ENCODE measurements at places on chromosomes 13 and 19.

DNA sequence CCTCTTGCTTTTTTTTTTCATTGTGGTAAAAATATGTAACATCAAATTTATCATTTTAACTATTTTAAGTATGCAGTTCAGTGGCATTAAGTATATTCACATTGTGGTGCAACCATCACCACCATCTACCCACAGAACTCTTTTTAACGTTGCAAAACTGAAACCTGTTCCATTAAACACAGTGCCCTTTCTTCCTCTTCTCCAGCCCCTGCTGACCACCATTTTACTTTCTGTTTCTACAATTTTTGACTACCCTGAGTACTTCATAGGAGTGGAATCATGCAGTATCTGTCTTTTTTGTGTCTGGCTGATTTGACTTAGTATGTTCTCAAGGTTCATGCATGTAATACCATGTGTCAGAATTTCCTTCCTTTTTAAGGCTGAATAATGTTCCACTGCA is 153.1 kb downstream of the FGF9 start:
- no peak for DNase-seq

DNA sequence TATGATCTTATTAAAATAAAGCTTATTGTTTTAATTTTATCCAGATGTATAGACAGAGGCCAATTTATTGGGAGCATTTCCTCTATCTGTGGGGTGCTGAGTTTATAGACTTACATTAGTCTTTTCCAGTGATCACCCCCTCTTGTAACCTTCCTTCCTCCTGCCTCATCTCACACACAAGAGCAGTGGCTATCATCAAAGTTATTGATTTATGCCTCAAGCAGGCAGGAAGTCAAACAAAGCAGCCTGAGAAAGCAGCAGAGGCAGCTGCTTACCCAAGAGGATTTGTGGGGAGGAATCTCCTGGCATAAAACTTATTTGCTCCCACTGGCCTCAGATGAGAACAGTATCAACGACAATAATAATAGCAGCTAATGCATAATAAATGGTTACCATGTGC is 26.3 kb upstream of the DCLK1 start:
- no peak for DNase-seq

DNA sequence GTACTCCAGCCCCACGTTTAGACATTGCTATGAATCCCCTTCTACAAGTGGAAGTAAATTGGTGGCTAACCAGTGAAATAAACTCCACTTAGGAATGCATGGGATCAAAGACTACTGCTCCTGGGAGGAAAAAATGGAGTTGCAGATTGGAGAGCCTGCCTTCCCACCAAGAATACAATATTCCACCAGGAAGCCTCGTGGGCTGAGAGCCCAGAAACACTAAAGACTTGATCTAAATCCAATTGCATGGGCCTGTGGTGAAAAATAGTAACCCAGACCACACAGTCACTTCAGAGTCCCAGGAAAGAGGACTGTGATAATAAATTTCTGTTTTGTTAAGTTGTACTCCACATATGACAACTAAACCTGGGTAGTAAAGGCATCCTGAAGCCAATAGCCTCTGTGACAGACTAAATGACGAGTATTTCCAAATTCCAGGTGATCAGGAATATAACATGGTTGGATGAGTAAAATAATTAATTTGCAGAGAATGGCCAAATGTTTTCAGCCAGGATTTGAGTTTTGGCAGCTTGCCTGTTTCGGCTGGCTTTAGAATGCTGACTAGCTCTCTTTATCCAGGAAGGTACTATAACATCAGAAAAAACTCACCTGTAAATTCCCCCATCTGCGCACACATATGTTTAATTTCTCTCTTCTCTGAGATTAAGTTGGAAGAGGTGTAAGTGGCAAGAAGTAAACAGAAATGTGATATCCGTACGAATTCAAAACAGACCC is 480.3 kb downstream of the LIG4 start:
- no peak for DNase-seq

DNA sequence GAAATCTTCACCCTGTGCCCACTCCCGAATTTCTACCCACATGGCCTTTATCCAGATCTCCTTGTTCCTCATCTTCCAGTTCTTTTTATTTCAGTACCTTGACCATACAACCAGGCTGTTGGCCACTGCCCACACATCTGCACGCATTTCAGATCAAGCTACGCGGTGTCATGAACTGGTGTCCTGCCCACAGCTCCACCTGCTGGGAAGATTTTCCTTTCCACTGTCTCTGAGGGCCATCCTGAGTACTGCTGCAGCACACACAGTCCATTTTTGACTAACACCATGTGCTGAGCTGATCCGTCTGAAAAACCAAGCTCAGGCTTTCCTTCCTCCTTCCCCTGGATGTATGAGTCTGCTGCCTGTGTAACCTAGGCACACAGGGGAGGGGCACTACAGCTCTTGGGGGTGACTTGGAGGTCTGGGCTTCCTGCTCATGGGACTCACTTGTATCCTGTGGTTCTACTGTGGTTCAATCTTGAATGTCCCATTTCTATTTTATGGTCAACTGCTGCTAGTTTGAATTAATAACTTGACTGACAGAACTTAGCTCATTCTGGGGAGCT is 71.9 kb downstream of the WASF3 start:
- DNase-seq, result no peak

- no peak for DNase-seq
These were observed 12.0 kb downstream of the ACTL9 start for GRCh38 chr19:8686549-8686948.

DNA sequence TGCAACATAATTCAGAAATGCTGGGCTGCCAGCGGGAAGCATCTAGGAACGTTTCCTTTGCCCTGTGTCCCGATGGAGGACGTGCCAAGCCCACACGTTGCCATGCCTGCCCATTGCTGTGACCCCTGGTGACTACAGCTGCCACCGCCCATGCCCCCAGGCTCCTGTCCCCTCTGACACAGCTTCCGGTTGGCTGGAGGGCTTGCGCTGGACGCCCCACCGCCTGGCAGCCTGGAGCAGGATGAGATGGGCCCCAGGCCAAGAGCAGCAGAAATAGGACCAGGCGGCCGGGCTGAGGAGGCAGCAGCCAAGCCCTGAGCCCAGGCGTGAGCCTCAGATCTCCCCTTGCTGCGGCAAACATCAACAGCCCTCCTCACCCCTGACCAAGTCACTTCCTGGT is 125.9 kb downstream of the COL4A2 start:
- no peak for DNase-seq

DNA sequence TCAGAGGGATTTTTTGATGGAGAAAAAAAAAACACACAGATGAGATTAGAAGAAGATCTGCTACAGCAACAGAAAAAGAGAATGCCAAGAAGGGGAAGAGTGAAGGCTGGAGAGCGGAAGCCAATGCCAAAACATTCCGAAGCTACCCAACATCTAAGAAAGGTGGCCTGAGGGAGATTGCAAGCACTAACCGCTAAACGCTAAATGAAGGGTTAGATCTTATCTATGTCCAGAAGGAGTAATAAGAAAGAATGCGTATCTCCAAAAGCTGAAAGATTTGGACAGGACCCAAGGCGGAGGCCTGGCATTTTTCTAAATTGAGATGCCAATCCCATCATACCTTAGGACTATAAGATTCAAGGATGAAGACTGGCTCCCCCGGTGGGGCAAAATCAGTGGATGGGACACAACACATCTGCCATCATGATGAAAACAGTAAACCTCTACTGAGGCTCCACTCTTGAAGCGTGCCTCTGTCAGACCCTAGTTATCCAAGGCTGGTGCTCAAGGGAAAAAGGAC is 15.6 kb upstream of the HMGB1 start:
- no peak for DNase-seq

- DNase-seq, result no peak
These were observed 520.8 kb upstream of the MIR17HG start for GRCh38 chr13:90826688-90827087.

DNA sequence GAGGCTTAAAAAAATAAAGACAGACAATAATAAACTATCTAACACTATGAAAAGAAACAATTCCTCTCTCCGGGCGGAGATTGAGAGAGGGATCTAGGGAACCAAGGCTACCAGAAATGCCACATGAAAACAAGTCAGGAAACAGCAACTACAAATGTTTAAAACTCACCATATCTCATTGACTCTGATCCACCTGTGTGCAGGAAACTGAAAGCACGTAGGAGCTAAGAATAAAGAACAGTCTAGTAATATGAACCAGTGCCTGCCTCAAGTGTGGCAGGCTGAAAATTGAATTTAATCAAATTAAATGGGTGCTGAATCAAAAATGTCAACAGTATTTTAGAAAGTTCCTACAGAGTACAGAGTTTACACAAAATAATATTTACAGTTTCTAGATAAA is 1701.0 kb downstream of the SLITRK5 start:
- DNase-seq, result no peak

DNA sequence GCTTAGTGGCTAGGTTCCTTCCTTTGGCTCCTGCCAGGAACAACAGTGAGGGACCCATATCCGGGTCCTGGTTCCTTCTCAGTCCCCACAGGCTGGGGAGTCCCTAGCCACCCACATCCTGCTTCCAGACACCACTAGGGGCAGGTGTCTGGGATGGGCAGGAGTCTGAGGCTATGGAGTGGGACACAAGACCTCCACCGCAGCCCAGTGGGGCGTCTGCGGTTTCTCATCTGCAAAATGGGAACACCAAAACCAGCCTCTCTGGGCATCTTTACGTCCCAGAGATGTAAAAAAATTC is 879 bp upstream of the FCGBP start:
- DNase-seq, result no peak

GRCh38 chr13:66661336-66661735 is 568.8 kb downstream of the PCDH9 start:
- no peak for DNase-seq

- DNase-seq, result no peak
These were observed 440.9 kb upstream of the KLF12 start for GRCh38 chr13:74574964-74575728.

DNA sequence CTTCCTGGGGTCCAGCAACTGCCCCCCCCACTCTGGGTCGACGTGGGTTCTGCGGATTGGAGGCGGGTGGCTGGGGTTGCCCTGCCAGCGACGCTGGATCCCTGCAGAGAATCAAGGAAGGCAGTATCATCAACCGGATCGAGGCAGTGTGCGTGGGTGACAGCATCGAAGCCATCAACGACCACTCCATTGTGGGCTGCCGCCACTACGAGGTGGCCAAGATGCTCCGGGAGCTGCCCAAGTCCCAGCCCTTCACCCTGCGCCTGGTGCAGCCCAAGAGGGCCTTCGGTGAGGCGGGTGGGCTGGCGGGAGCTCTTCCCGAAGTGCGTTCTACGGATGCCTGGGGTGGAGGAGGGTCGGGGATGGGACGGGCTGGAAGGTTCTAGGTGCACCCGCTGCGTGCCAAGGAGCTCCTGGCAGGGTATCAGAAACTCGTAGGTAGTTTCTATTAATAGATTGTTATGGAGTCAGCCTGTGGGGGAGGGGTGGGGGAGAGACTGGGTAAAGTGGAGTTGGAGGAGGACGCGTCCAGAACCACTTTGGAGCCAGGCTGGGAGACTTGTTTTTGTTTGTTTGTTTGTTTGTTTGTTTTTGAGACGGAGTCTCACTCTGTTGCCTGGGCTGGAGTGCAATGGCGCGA is 1.5 kb downstream of the GIPC3 start:
- DNase-seq, result no peak

GRCh38 chr13:111551204-111551820 is 230.9 kb downstream of the TEX29 start:
- DNase-seq, result no peak

DNA sequence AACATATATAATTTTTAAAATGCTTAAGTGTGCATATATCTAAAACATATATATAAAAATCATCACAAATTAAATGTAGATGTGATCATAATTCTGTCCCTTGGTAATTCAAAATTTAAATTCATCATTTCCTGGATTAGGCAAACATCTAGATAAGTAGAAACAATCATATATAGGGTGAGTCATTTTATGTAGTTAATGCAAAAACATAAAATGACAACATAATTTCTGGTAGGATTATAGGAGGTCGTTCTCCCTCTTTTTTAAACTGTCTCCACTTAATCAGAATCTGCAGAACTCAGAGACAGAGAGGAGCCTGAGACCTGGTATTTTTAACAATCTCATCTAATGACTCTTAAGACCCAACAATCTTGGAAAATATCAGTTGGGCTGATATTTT is 333.4 kb downstream of the KCTD12 start:
- DNase-seq, result no peak

DNA sequence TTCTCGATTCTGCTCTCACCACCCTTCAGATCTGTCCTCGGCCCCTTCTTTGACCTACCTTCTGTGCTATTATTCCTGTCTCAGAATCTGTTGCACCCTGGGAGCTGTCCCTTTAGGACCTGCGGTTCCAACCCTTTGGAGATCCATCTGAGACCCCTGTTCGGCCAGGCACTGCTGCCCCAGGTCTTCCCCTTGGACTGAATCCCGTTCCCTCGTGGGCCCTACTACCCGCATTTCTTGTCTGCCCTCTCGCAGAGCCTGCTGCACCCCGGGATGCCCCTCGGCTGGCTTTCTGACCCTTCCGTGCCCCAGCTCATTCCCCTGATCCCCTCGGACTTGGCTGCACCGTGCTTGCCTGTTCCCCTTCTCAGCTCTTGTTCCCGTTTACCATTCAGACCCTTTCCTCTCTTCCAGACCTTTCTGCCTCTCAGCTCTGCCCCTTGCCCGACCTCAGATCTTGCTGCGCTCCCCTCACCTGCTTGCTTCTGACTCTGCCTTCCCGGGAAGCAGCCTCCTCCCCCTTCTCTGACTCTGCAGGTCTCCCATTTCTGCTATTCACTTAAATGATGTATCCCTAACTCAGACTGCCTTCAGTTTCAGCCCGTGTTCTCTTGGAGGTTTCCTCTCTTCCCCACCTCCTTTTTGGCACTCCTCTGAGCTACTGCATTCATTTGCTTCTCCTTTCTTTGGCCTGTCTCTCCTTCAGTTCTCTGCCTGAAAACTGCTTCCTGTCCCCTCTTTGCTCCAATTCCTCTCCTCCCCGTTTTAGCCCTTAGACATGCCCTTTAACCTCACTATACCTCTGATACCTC is 1.1 kb downstream of the ARHGAP35 start:
- no peak for DNase-seq

DNA sequence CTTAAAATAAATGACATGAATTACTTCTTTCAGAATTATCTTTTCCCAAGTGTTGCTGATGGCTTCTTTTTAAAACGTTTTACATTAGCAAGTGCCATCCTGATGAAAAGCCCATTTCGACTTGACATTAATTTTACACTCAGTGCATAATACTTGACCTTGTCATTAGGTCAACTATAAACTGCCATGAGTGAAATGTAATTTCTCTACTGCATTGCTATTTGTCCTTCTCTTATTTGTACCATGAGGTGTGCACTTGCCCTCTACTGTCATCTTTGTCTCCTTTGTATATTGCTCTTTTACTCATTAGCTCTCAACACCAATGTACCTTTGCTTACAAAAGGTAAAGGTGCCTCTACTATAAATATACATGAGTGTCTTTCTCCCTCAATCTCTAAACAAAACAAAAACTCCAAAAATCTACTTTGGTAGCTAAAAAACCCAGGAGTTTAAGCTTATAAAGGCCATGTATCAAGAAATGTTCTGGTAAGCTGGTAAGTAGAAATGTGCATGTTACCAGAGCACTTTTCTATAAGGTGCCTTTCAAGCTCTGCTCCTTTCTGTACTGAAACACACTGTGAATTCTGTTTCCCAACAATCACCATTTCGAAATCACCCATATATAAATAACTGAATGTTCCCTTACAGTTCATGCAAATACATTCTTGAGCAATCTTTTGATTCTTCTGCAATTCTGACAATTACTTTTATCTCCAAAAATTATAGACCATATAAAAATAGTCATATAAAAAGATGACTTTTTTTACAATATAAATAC is 351.4 kb downstream of the SLITRK5 start:
- no peak for DNase-seq

GRCh38 chr13:76735641-76736040 is 150.6 kb downstream of the KCTD12 start:
- no peak for DNase-seq

Data from Panc1 (cell line).